ENCODE measurements at places on chromosomes 5 and 9. TPM values are rescaled to one million over a fixed set of nuclear protein-coding genes. Genes with fewer than 3 reads are reported as not detected.

PPP1R2B gene
- total RNA-seq: 0.13 TPM

SLC34A1 gene
- total RNA-seq: not detected

NRG2 gene
- 2.5 TPM for total RNA-seq

LRRC26 gene
- total RNA-seq: 1.3 TPM

TLN1 gene
- total RNA-seq: 145 TPM

RMRP gene
- total RNA-seq: 7.0 TPM

SLC36A2 gene
- not detected for total RNA-seq

ASS1 gene
- total RNA-seq: 20.9 TPM

UGT3A2 gene
- not detected for total RNA-seq

MEIKIN gene
- not detected for total RNA-seq

EFNA5 gene
- 16.3 TPM for total RNA-seq

SMIM33 gene
- total RNA-seq: not detected

TNFSF8 gene
- not detected for total RNA-seq

TMEM252 gene
- total RNA-seq: not detected

BSPRY gene
- 0.07 TPM for total RNA-seq

OLFM1 gene
- 9.6 TPM for total RNA-seq

INSL6 gene
- total RNA-seq: not detected

QRFP gene
- not detected for total RNA-seq

ENHO gene
- total RNA-seq: 2.3 TPM

SLC4A9 gene
- total RNA-seq: 0.02 TPM

Measured in A549 treated with AZD2906 at 1 μM for 4 hours (cell line).